ENCODE measurements at places on chromosomes 1 and 21. TPM values are rescaled to one million over a fixed set of nuclear protein-coding genes. Genes with fewer than 3 reads are reported as not detected.

- no peak overlapping the region for H3K4me3 ChIP-seq
- no peak overlapping the region for H3K27ac ChIP-seq
- H3K4me1 ChIP-seq: no peaks in the 10 kb centered on the region
- DNase-seq: no peak
Measured at GRCh38 chr21:21387916-21388315, 389.7 kb downstream of the NCAM2 start.

DNA sequence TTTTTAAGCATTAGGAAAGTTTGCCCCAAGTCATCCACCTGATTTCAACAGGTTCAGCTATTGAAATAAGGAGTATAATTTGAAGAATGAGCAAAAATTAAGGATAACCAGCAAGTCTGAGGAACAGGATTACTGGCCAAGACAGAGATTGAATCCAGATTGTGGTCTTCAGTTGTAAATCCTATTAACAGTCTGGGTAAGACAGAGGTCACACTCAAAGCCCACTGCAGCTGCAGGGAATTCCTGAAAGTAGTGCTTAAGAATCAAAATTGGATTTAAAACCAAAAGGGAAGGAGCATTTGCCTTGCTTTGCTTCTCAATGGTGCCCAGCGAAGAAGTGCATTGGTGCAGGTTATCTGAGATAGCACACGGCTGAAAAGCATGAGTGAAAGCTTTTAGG is 6.4 kb upstream of the LORICRIN start:
- H3K4me1 ChIP-seq: no peaks in the 10 kb centered on the region
- no peaks in the 10 kb centered on the region for H3K36me3 ChIP-seq
- H3K27ac ChIP-seq: no peak overlapping the region
- no peaks in the 10 kb centered on the region for H3K27me3 ChIP-seq
- H3K4me3 ChIP-seq: no peak overlapping the region
- DNase-seq: no peak

DNA sequence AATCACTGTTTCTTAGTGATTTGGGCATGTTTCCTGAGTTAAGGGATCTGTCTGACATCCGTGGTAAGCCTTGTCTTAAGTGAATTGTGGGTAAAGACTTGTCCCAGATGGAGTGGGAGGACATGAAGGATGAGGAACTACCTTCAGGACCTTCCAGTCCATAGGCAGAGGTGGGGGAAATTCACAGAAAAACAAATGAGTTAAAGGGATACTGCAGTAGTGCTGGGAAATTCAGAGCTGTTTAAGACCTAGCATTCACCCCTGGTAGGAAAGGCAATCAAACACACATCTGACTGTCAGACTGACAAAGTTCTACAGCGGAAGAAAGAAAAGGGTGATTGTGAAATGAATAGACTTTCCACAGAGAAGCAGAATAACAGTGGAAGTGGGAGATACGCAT is 3.0 kb downstream of the GNAT2 start:
- H3K27me3 ChIP-seq: no peaks in the 10 kb centered on the region
- no peak overlapping the region for H3K4me3 ChIP-seq
- H3K27ac ChIP-seq: no peak overlapping the region

The HSD3B1 gene
- total RNA-seq: not detected

The SASS6 gene
- total RNA-seq: 1.3 TPM

GRCh38 chr21:36668713-36669112 is 30.2 kb upstream of the SIM2 start:
- H3K4me1 ChIP-seq: no peaks in the 10 kb centered on the region
- peaks cover 1% of the 10 kb centered on the region for H3K27me3 ChIP-seq
- H3K36me3 ChIP-seq: no peaks in the 10 kb centered on the region
- H3K27ac ChIP-seq: no peak overlapping the region
- no peak overlapping the region for H3K4me3 ChIP-seq
- DNase-seq: no peak

The CR1L gene
- not detected for total RNA-seq

DNA sequence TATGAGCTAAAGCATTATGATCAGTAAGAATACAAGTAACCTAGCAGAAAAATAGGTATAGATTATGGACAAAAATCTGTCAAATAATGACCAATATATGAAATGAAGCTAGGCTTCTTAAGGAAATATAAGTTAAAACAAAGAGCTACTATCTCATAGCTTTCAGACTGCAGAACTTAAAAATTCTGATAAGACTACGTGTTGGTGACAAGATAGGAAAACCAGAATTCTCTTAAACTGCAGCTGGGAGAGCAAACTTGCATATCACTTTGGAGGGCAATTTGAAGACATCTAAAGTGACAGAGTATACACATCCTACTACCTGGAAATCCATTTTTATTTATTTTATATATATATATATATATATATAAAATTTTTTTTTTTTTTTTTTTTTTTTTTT is 65.5 kb downstream of the LTN1 start:
- H3K36me3 ChIP-seq: peaks cover 51% of the 10 kb centered on the region
- DNase-seq: no peak
- no peaks in the 10 kb centered on the region for H3K27me3 ChIP-seq

The TMEM222 gene
- 20.7 TPM for total RNA-seq

- no peak overlapping the region for H3K27ac ChIP-seq
- no peak overlapping the region for H3K4me3 ChIP-seq
- H3K36me3 ChIP-seq: no peaks in the 10 kb centered on the region
Measured at GRCh38 chr1:5571438-5571837, 420.8 kb downstream of the NPHP4 start.

DNA sequence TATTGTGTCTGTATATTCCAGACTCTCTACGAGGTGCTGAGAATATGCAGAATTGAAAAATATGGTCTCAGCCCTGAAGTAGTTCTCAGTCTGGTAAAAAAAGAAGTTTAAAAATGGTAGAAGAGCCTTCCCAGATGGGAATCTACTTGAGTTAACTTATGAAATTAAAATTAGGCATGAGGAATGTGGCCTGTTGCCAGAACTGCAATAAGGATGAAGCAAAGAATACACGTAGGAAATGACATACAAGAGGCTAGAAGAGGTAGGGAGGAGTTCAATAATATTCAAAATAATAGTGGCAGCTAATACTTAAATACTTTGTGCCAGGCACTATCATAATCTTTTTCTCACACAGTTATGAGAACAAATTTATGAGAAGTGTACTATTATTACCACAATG is 6.3 kb downstream of the ASPM start:
- DNase-seq: no peak
- no peak overlapping the region for H3K4me3 ChIP-seq

GRCh38 chr1:67791261-67791660 is 42.0 kb downstream of the GNG12 start:
- no peaks in the 10 kb centered on the region for H3K27me3 ChIP-seq
- H3K36me3 ChIP-seq: no peaks in the 10 kb centered on the region
- DNase-seq: no peak
- H3K27ac ChIP-seq: peak overlapping the region; percentile 32

DNA sequence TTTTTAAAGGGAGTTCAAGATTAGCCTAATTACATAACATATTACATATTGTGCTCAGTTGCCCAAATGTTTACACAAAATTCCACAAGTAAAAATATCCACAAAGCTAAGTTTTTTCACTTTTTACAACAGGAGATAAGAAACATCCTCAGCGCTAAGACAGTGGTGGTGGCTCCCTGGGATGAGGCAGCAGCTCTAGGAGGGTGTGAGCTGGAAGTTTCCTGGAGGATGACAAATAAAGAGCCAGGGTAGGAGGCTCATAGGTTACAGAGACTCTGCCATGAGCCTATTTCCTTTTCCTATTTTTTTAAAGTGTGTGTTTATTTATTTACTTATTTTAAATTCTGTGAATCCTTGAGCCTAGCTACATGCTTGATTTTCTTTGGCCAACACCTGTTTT is 91.7 kb downstream of the COL24A1 start:
- H3K4me1 ChIP-seq: peaks cover 7% of the 10 kb centered on the region
- H3K4me3 ChIP-seq: no peak overlapping the region
- H3K27ac ChIP-seq: no peak overlapping the region
- no peaks in the 10 kb centered on the region for H3K36me3 ChIP-seq
- H3K27me3 ChIP-seq: no peaks in the 10 kb centered on the region
- no peak for DNase-seq

DNA sequence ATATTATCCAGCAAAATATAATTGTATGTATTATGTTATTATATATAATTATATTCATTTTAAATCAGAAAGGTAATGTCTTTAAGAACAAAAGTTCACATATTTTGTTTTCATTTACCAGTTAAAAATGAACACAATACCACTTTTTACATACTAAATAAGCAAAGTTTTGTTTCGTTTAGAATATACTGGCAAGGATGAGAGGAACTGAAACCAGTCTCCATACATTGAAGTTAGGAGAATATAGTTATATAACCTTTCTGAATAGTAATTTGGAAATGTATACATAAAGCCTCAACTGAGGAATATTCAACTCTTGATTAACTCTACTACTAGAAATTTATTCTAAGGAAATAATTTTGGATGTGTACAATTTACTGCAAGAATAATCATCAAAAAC is 110.5 kb downstream of the ZNF644 start:
- no peaks in the 10 kb centered on the region for H3K27me3 ChIP-seq
- H3K36me3 ChIP-seq: peaks cover 20% of the 10 kb centered on the region
- H3K4me1 ChIP-seq: no peaks in the 10 kb centered on the region
- H3K4me3 ChIP-seq: no peak overlapping the region
- DNase-seq: no peak

Data from psoas muscle (tissue), 8 donors.